H1 (cell line): ENCODE measurements at places on chromosomes 16 and 17.

DNA sequence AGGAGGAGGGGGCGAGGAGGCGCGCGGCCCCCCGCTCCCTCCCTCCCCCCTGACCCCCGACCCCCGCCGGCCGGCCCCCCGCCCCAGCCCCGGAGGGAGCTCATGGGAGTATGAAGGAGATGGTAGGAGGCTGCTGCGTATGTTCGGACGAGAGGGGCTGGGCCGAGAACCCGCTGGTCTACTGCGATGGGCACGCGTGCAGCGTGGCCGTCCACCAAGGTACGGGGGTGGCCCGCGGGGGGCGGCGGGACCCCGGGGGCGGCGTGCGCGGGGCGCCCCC is 390 bp downstream of the MLLT6 start:
- no peaks in the 10 kb centered on the region for H3K36me3 ChIP-seq
- peaks cover 31% of the 10 kb centered on the region for H3K4me1 ChIP-seq

DNA sequence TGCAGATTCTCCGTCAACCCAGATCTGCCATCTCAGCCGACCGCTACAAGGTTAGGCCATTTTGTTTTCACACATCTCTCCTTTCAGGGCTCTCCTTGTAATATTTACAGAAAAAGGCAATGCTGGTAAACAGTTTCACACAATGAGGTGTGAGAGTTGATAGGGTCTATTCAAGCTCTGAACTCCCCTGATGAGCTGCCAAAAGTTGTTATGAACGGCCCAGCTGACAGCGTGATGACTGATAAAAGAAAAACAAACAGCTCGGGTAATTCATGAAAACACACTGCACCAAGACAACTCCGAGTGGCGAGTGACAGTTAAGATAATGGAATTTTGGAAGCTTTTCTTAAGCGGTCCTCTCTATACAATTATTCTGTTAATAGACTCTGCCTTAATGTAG is 68.1 kb upstream of the IRX5 start:
- no peak overlapping the region for H3K4me3 ChIP-seq
- H3K27me3 ChIP-seq, result no peaks in the 10 kb centered on the region

DNA sequence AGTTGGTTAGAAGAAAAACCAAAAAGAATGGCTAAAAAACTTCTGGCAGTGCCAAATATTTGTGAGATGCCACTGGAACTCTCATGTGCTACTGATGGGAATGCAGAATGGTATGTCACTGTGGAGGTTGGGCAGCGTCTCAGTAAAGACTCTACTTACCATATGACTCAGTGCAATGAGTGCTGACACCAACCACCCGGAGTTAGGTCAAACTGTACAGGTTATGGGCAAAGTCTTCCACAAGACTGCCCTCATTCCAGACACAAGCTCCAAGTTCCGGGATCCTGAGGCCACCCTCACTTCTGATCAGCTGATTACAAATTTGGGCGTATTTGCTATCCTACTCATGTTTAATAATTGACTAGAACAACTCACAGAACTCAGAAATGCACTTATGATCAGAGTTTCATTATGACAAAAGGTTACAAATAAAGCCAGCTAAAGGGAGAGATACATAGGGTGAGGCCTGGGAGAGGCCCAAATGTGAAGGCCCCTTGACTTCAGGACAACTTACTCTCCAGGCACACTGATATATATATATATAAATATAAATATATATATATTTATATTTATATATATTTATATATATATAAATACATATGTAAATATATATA is 114.9 kb downstream of the TRIM37 start:
- H3K27ac ChIP-seq, result no peak overlapping the region
- H3K4me1 ChIP-seq, result peaks cover 2% of the 10 kb centered on the region; the same call in 1 of the 2 replicates
- no peak for DNase-seq
- H3K36me3 ChIP-seq, result peaks cover under 1% of the 10 kb centered on the region; the same call in 1 of the 2 replicates
- no peak overlapping the region for H3K4me3 ChIP-seq

DNA sequence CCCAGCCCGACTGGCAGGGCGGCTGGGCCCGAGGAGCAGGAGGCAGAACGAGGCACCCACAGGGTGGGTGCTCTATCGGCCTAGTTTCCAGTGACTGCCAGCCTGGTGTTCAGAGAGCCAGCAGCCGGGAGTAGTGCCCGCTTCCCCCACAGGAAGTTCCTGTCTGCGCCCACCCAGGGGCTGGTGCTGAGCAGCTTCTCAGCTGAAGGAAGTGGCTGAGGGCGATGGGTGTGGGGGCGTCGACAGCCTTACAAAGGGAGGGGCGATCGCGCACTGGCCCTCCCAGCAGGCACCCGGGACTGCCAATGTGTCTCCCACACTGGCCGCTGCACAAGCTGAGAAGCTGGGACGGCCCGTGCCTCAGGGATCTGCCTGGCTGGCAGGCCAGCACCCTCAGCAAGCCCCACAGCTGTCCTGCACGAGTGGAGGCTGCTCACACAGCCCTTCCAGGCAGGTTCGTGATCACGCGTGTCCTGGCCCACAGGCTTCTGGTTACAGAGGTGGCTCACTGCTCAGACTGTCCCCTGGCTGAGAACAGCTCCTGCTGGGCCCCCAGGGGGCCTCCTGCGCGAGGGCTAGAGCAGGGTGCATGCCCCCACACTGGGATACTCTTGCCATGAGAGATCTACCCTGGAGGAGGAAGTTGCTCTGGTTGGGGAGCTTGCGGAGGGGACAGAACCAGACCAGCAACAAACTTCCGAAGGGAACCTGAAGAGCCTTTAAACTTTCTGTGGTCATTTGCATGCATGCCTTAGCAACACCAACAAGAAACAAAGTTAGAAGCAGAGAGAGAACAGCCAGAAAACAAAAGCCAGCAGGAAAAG is 2.5 kb downstream of the RNF166 start:
- no peaks in the 10 kb centered on the region for H3K27me3 ChIP-seq
- H3K36me3 ChIP-seq, result no peaks in the 10 kb centered on the region; the same call in 1 of the 2 replicates
- peaks cover 6% of the 10 kb centered on the region; the same call in 1 of the 2 replicates for H3K4me1 ChIP-seq
- no peak overlapping the region for H3K4me3 ChIP-seq
- no peak for DNase-seq
